GF-D8 (cell line): ENCODE measurements at places on chromosomes 1 and 21.

GRCh38 chr1:65526049-65526556 lies 105.6 kb downstream of the LEPR start:
- no peak for DNase-seq

GRCh38 chr1:183105449-183105848 lies 80.6 kb upstream of the LAMC2 start:
- DNase-seq, result no peak

GRCh38 chr1:1151306-1151705 lies 22.4 kb upstream of the TTLL10 start:
- no peak for DNase-seq

GRCh38 chr1:205028390-205028789 lies 14.6 kb upstream of the CNTN2 start:
- DNase-seq, result no peak

GRCh38 chr21:14763695-14764064 lies 217.6 kb upstream of the SAMSN1 start:
- DNase-seq, result no peak
